K562 (cell line): ENCODE measurements at places on chromosomes 2 and 18. TPM values are rescaled to one million over a fixed set of nuclear protein-coding genes. Genes with fewer than 3 reads are reported as not detected.

DNA sequence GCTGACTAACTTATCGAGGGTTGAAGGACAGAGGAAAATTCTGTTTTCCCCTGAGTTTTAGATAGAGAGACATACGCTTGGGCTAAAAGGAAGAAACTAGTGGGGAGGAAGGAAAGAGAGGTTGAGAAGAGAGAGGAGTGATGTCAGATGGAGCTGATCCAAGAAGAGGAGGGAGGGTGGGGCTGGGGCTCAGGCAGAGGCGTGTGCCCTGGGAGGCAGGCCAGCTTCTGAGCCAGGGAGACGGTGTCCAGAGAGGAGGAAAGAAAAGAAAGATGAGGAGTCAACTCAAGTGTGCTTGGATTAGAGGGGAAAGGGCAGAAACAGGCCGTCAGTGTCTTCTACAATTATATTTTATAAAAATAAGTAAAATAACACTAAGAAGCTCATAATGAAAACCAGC lies 56.2 kb downstream of the EMILIN2 start:
- no peak overlapping the region for H3K27ac ChIP-seq
- H3K27me3 ChIP-seq, result peaks cover 2% of the 10 kb centered on the region; the same call in 1 of the 3 replicates
- no peaks in the 10 kb centered on the region for H3K36me3 ChIP-seq
- peaks cover 22% of the 10 kb centered on the region for H3K4me1 ChIP-seq

Gene KCNF1
- not detected in 2 replicates for polyA plus RNA-seq

GRCh38 chr2:123434546-123435395 lies 590.3 kb upstream of the CNTNAP5 start:
- H3K4me3 ChIP-seq, result no peak overlapping the region
- DNase-seq, result no peak
- no peaks in the 10 kb centered on the region for H3K4me1 ChIP-seq
- no peak overlapping the region for H3K27ac ChIP-seq

Gene PDK1
- 12.3 and 12.7 TPM in 2 replicates for polyA plus RNA-seq

Gene SLC8A1
- not detected in 2 replicates for polyA plus RNA-seq

- no peaks in the 10 kb centered on the region for H3K36me3 ChIP-seq
- H3K27me3 ChIP-seq, result no peaks in the 10 kb centered on the region
- no peak overlapping the region for H3K4me3 ChIP-seq
- DNase-seq, result no peak
These were observed 5.2 kb downstream of the CSRNP3 start for GRCh38 chr2:165474619-165475276.

DNA sequence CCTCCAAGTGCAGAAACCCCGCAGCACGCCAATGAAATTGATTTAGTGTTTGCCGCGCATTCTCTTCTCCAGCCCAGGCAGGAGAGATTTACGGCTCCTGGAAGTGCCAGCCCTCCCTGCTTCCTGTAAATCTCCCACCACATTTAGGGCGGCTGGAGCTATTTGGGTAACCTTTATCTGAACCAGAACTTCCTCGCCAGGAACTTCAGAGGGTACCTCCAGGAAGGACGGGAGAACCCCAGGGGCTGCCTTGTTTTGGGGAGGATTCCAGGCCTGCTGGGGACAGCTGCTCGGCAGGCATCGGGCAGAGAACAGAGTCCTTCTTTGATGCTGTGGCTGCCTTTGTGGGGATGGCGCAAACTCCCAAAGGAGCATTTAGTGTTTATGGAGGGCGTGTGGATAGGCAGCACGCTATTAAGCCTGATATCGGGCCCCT lies 122.0 kb upstream of the MYCN start:
- no peak overlapping the region for H3K4me3 ChIP-seq
- no peak for DNase-seq
- H3K27me3 ChIP-seq, result peaks cover 5% of the 10 kb centered on the region; the same call in 2 of the 3 replicates
- no peaks in the 10 kb centered on the region for H3K4me1 ChIP-seq
- no peak overlapping the region for H3K27ac ChIP-seq

DNA sequence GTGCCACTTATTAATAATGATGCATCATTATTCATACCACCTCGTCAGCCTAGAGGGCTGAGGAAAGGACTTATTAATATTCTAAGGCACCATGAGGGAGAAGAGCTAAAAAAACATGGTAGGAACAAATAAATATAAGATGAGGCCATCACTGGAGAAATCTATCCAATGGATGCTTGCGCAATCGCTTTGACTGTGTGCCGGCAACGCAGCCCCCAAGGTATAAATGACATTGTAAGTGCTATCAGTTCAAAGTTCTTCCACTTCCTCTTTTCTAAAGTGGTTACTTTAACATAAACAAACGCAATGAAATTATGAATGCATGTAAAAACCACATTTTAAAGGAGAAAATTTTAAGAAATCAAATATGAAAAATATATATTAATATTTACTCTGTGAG lies 164.6 kb downstream of the EIPR1 start:
- no peaks in the 10 kb centered on the region for H3K4me1 ChIP-seq
- no peak overlapping the region for H3K27ac ChIP-seq
- H3K27me3 ChIP-seq, result no peaks in the 10 kb centered on the region
